ENCODE measurements at places on chromosomes 3 and 15.
A peak's percentile ranks its signal among the peaks of the same experiment; 100 is the strongest.

DNA sequence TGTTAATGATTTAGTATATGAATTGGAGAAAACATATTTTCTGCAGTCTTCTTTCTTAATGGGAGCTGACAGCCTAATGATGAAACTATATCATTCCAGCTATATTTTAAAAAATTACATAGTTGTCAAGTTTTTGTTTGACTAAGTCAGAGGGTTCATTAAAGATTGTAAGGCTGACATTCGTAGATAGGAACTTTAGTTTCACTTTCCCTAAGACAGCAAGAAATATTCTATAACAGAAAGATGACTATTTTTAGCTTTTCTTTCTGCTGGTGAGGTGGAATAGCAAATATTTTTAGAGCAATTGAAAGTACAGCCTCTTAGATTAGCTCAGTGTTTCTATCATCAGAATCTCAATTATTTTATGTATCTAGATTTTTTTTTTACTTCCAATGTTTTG is 60.2 kb downstream of the PIAS1 start:
- peak; percentile 12 for DNase-seq

DNA sequence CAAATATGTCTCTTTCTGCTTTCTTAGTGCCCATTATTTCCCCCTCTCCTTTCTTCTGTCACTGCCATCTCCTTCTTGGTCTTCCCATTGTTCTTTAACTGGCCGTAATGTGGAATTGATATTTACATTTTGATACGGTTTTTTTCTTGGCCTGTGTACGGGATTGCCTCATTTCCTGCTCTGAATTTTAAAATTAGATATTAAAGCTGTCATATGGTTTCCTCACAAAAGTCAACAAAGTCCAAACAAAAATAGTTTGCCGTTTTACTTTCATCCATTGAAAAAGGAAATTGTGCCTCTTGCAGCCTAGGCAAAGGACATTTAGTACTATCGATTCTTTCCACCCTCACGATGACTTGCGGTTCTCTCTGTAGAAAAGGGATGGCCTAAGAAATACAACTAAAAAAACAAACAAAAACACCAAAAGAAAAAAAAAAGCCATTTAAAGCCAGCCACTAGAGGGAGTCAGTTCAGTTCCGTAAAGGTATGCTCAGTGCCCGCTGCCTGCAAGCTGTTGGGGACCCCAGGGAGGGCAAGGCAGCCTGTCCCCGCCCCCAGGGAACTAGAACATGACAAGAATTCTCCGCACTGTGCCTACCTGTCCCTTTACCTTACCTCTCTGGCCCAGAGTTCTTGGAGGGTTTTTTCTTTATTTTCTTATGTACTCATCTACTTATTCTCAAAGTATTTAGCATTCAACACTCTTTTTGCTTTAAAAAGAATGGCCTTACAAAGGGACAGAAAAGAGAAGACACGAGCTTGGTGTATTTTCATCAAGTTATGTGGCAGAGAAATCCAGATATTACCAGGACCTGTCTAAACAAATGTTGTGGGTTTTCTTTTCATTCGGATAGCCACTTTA is 30.0 kb upstream of the NR2E3 start:
- peak; percentile 54 for DNase-seq

DNA sequence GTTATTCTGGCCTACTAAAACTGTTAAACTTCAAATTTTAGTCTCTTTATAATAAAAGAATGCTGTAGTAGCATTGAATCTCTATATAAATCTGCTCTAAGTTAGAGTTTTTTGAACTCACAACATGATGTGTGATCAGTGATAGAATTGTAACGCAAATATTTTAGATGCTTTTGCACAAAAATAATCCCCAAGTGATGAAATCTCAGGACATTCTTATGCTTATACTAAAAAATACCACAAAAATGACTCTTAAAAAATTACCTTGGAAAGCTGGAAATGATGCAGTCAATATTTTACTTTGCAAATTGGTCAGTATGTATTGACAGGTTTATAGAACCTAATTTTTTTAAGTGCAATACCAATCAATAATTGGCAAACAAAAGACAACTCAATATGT is 375.3 kb downstream of the TBC1D5 start:
- DNase-seq = no peak

- DNase-seq = peak; percentile 50
These were observed 92.9 kb downstream of the MCTP2 start for GRCh38 chr15:94324117-94324826.

DNA sequence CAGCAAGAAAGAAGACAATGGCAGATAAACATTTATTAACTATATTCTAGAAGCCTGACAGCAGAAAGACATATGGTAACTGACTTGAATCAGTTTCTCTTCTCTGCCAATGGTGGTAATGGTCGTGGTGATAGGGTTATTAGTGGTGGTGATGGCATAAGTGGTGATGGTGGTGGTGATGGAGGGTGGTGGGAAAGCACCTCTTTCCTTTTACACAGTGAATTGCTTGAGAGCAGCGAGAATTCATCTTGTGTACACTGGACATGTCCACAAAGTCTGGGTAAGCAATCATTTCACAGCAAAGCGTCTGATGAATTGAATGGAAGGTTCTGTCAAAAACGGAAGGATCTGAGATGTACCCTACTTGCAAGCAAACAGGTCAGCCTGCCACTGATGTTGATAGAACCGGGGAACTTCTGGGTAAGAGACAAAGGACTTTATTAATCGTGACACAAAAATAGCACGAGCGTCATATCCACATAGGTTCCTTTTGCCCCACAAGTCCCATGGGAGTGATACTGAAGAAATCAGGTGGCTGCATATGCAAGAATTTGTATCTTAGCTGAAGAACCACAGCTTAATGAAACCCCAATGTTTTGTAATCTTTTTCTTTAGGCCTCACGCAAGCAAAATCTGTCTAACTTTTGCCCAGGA is 23.5 kb upstream of the TBC1D5 start:
- DNase-seq = no peak

DNA sequence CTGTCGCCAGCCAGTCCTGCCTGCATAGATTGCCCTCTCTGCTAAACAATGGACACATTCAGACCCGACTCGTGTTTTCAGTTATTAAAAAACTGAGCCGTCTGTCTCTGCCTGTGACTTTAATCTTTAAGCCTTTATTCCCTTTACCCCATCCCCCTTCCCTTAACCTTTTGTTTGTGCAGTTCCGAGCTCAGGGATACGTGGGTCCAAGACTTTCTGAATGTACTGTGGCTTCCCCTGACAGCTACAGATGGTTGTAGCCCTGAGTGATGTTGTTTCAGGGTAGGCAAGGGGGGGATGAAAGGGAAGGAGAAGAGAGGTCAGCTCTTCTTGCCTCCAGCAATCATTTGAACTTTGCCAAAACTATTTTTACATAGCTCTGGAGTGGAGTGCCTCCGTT is 44.6 kb downstream of the EEFSEC start:
- DNase-seq = no peak

DNA sequence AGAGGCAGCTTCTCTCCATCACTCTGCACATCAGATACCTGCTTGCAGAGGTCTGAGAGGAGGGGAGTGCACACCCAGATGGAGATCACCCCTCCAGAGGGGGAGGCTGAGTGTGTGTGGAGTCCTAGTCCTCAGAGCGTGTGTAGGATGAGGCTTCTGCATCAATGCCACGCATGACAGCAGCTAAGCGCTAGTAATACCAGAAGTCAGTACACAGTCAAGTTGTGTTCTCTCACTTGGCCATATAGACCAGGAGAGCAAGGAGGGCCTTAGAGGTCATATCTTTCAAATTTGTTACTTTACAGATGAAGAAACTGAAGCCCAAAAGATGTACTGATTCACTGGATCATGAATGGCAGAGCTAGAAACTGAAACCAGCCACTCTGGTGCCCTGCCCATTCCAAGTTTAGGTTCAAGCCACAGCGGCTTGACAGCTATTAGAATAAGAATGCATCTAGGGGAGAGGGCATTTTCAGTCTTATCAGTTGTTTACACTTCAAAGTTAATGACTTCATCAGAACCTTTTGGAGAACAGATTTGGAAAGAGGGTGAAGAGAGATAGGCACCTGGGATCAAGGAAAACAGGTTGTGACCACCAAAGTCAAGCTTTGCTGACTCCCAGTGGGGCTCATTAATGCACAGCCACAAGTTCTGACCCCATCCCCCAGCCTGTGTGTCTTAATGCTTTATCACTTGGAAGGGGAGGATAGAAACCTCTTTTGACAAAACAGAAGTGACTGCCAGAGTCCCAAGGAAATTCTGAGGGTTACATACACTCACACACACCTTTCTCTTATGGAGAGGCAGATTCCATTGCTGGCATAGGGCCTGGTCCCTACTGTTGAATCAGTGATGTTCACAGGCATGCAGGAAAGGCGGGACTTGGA is 310.3 kb downstream of the CHST2 start:
- no peak for DNase-seq

GRCh38 chr3:165464736-165465135 is 268.6 kb upstream of the SLITRK3 start:
- peak; percentile 3 for DNase-seq

- no peak for DNase-seq
These were observed 87.3 kb upstream of the SNTN start for GRCh38 chr3:63565220-63565619.

DNA sequence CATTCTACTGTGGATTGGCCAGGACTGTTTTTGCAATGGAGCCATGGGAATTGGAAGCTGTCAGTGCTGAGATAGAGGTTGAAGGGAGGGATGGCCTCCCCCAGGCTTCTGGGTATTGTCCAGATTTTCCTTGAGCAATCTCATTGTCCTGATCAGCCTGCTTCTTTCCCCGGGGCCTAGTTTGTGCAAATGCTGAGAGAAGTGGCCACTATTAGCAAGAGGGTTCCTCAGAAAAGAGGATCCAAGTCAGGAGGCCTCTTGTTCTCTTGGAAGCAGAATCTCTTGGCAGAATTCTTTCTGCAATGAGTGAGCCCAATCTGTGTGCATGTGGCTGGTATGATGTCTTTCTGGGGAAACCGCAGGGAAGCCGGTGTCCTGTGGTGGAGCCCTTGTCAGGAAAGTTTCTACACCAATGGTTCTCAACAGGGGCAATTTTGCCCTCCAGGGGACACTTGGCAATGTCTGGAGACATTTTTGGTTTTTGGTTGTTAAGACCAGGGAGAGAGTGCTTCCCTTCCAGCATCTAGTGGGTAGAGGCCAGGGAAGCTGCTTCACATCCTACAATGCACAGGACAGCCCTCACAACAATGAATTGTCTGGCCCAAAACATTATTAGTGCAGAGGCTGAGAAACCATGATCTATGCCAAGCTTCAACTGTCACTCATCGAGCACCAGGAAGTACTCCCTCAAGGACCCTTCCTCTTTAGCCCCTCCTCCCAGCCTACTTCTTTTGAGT is 2.0 kb downstream of the LIPC start:
- DNase-seq = no peak

DNA sequence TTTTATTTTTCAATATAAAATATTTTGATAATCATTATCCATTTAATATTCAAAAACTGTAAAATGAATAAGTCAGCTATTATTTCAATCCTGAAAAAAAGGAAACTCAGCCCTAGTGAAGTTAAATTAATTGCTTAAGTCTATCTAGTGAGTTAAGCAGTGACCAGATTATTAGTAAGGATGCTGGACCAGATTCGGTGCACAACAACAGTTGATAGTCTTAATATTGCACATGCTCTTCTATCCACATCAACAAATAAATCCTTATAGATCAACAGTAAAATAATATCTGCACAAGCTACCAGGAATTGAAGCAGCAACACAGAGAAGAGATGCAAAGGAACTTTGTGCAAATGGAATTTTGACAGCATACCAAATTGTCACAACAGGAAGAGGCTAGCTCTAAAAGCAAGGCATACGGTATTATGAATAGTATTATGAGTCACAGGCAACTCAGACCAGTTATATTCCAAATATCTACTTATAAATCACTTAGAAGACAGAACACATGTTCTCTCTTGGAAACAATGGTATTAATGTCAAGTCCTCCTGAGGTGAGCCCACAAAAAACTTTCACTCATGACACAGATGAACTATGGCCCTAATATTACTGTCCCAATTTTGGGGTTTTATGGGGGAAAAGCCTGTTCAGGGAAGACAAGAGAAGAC is 24.9 kb downstream of the VPS13C start:
- peak; percentile 13 for DNase-seq

DNA sequence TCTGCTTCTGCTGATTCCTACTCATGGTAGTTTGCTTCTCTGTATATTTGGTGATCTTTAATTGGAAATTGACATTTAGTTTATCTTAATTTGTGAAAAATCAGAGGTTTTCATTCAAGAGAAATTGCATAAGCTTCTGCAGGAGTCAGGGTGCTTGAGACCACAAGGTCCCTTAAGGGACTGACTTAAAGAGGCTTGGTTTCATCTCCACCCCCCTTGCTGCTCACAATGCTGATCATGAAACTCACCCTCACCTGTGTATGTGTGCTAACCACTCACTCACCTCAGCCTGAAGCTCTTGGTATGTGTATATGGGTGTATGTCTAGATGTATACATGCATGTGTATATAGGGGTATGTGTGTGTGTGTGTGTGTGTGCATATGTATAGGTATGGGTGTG is 11.4 kb downstream of the PGPEP1L start:
- DNase-seq = no peak

- peak; percentile 43 for DNase-seq
These were observed 792 bp downstream of the TPRA1 start for GRCh38 chr3:127589600-127590281.

DNA sequence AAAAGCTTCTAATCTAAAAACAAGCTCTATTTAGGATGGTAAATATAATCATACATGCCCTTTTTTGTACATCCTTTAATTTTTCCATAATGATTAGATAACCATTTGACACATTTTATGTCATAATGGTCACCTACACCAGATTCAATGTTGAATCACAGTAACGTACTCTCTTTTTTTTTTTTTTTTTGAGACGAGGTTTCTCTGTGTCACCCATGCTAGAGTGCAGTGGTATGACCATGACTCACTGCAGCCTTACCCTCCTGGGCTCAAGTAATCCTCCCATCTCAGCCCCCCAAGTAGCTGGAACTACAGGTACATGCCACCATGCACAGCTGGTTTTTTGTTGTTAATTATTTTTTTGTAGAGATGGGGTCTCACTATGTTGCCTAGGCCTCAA is 49.2 kb downstream of the PROS1 start:
- DNase-seq = no peak

GRCh38 chr15:59294574-59295260 is 78.0 kb downstream of the MYO1E start:
- DNase-seq = peak; percentile 62

DNA sequence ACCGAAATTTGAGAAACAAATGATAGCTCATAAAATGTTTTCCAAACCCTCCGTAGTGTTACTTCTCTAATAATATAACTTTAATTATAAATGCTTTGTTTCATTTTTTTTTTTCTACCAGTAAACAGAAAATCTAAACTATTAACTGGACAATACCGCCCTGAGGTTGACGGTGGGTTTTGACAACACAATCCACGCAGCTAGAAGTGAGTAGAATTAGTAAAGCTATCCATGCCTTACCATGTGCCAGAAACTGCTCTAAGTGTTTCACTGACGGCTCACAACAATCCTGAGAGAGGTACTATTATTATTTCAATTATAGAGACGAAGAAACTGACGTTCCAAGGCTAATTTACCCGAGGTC is 410 bp downstream of the NDUFAF1 start:
- peak; percentile 29 for DNase-seq

DNA sequence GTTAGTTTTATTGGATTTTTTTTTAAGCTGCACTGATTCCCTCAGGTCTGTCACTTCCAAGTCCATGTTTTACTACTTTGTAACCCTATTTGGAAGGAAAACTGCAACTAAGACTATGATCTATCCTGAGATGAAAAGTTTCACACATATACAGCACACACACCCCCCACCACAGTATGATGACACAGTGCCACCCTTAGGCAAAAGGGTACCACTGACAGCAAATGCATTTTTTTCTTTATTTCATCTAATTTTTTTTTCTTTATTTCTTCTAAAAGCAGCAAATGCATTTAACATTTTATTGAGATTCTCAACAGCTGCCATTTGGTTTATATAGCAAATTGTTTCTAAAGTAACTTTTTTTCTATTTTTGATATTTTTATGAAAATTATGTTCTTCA is 21.2 kb downstream of the NGRN start:
- no peak for DNase-seq

GRCh38 chr15:42092398-42093318 is 1.7 kb downstream of the PLA2G4D start:
- no peak for DNase-seq
